ENCODE measurements at places on chromosomes 5 and 9.

GRCh38 chr5:130189961-130190360 lies 285.7 kb downstream of the CHSY3 start:
- no peak for DNase-seq

- DNase-seq: peak; percentile 62
Observed at GRCh38 chr5:120463991-120464626, at the start of gene PRR16. Gene PRR16, plus strand, starts transcription at chr5:120464300.

GRCh38 chr9:123604861-123605260 lies 248.9 kb downstream of the CRB2 start:
- DNase-seq: no peak

DNA sequence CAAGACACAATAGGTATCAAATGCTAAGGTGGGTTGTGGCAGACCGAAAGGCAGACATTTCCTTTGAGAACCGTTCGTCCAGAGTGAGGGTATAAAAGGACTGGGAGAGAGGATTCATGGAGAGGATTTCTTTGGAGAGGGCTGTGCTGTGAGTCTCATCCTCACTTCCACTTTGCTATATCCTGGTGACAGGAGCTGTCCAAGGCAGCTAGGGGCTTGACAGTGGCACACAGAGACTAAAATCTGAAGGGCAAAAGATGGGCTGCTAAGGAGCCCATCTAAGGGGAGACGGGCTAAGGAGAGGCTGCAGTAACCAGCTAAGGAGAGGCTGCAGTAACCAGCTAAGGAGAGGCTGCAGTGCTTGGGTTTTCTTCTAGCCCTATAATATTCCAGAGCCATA lies 214.0 kb upstream of the ADRA1B start:
- DNase-seq: no peak

- DNase-seq: no peak
Observed at GRCh38 chr5:111856876-111857466, 100.0 kb upstream of the NREP start.

DNA sequence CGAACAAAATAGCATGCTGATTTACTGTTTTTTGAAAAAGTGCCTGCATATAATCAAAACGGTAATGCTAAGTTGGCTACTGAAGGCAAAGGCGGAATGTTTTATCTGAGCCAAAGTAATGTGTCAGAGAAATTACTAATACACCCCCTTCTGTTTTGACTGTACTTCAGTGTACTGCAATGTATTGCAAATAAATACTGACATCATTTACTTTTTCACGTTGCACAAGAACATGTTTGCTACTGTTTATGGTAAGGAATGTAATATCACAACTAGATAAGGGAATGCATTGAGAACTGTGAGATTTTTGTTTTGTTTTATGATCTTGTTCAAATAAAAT lies 813 bp upstream of the AGTPBP1 start:
- no peak for DNase-seq

DNA sequence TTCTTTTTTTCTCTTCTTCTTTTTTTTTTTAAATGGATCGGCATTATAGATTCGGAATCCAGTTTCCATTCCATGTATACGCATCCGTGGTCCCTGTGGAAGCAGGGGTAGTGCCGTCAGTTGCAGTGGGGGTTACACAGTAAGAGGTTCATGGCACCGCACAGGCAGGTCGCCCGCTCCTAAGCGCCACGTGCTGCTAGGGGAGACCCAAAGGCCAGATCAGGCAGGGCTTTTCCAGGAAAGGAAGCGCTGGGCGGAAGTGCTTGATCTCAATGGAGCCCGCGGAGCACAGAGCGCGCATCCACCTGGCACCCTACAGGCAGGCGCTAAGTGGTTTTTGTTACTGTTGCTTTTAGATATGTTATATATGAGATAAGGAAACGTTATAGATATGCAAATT lies 174.8 kb upstream of the OR13F1 start:
- no peak for DNase-seq

DNA sequence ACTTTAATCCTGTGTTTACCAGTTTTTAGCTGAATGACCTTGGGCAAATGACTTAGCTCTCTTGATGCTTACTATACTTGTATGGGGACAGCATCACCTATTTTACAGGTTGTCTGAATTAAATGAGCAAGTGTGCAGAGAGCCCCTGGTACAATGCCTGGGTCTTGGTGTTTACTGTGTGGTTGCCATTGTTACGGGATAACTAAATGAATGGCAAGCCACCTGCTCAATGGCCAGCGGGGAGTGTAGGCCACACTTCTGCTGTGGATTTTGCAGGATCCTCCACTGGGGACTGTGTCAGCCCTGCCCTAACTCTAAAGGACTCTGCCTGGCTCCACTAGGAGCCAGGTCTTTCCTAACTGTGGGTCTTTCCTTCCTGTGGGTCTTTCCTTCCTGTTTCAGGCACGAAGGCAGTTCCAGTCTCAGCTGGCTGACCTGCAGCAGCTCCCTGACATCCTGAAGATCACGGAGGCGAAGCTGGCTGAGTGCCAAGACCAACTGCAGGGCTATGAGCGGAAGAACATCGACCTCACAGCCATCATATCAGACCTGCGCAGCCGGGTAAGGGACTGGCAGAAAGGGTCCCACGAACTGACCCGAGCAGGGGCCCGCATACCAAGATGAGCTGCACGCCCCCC lies 10.3 kb upstream of the GLE1 start:
- peak; percentile 38 for DNase-seq

GRCh38 chr5:148659641-148660345 lies 5.5 kb upstream of the HTR4 start:
- DNase-seq: no peak

GRCh38 chr5:174694611-174695010 lies 29.8 kb upstream of the MSX2 start:
- no peak for DNase-seq

DNA sequence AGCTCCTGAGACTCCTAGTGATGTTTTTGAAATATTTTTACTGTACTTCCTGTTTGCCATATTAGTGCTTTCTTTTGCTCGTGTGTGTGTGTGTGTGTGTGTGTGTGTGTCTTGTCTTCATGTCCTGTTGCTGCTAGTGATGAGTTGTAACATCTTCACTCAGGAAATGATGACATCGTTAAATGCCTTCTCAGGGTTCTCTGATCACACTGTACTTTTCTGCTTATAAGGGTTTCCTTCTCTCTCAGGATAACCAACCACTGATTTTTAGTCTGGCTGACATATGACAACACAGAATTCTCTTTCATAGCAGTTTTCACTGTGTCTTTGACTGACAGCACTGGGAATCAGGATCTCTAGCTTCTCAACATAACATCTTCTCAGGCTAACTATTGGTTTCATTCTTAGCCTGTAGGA lies 16.1 kb downstream of the SV2C start:
- no peak for DNase-seq

DNA sequence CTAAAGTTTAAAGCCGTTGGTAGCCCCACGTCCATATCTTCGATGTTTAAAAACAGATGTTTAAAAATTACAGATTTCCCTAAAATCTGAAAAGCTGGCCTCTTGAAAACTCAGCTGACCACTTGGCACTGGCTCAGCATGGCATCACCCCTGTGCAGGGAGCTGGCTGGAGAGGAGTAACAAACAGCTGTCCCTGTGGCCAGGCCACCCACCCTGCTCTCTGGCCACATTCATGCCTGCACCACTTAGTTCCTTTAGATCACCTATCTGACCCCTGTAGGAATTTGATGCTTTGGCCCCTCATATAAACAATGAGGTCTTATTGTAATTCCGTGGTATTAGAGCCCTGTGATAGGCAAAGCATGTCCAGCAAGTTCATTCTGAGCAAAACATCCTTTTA lies 107.5 kb downstream of the FRMD3 start:
- DNase-seq: no peak

GRCh38 chr5:50822046-50822445 lies 155.6 kb downstream of the PARP8 start:
- DNase-seq: no peak

- DNase-seq: peak; percentile 20
Observed at GRCh38 chr5:139105621-139106071, 92.5 kb downstream of the SIL1 start.

- no peak for DNase-seq
Observed at GRCh38 chr9:127018935-127019334, 103.5 kb downstream of the ANGPTL2 start.

GRCh38 chr9:120040896-120041295 lies 539.1 kb downstream of the CDK5RAP2 start:
- DNase-seq: no peak

DNA sequence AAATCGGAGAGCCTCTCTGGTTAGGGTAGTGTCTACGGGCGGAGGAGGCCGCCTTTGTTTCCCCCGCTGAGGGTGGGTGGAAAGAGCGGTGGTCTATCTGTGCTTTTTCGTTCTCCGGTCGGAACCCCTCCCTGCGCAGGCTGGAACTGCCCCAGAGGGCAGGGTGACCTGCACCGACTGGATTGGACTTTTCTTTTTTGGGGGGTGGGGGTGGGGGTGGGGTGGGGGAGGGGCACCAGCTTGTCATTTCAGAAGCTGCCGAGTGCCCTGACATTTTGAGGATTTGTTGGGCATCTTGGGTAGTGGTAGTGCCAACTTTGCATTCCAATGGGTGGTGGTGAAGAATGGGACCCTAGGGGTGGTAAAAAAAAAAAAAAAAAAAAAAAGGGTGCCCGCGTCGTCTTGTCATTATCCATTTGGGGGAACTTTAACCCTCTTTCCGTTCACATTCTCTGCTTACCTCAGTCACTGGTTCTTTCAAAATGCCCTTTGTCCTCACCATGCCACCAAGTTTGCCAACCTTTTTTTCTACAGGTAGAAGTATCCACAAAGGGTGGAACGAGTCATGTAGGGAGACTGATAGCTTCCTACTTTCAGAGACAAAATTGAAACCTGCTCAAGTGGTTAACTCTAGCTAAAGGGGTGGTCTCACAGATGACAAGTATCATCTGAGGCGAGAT lies 1.3 kb downstream of the UBE2R2 start:
- peak; percentile 42 for DNase-seq

- no peak for DNase-seq
Observed at GRCh38 chr5:119031011-119031886, 39.6 kb upstream of the DMXL1 start.

GRCh38 chr5:139295346-139296057 lies 2.0 kb downstream of the MATR3 start:
- no peak for DNase-seq

DNA sequence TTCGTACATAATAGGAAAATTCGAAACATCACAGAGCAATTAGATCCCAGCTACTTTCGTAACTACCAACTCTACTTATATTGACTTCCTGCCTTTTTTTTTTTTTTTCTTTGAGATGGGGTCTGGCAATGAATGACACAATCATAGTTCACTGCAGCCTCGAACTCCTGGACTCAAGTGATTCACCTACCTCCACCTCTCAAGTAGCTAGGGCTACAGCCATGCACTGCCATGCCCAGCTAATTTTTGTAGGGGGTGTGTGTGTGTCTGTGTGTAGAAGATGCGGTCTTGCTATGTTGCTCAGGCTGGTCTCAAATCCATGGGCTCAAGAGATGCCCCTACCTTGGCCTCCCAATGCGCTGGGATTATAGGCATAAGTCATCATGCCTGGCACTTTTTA lies 5.8 kb upstream of the PAIP2 start:
- DNase-seq: no peak

- no peak for DNase-seq
Observed at GRCh38 chr5:60018091-60018490, 124.6 kb upstream of the PDE4D start.

GRCh38 chr9:92098638-92099037 lies 16.6 kb downstream of the SPTLC1 start:
- no peak for DNase-seq

DNA sequence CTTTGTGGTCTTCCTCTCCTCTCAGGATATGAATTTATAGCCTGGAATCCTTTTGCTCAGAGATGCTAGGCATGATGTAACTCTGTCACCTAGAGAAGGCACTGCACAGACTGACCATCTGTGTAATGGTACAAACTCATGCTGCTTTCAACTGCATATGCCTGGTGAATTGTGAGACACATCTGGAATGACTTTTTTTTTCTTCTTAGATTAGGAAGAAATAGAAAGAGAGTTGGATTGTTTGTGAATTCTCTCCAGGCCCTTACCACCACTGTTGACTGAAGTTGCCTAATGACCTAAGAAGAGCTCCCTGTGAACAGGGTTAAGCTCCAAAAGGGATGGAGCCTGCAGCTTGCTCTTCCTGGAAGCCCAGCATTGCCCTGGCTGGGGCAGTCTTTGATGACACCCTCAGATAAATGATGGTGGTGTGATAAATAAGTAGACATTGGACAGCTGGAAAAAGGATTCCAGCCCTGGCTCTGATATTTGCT lies 47.8 kb upstream of the TRIM32 start:
- no peak for DNase-seq

DNA sequence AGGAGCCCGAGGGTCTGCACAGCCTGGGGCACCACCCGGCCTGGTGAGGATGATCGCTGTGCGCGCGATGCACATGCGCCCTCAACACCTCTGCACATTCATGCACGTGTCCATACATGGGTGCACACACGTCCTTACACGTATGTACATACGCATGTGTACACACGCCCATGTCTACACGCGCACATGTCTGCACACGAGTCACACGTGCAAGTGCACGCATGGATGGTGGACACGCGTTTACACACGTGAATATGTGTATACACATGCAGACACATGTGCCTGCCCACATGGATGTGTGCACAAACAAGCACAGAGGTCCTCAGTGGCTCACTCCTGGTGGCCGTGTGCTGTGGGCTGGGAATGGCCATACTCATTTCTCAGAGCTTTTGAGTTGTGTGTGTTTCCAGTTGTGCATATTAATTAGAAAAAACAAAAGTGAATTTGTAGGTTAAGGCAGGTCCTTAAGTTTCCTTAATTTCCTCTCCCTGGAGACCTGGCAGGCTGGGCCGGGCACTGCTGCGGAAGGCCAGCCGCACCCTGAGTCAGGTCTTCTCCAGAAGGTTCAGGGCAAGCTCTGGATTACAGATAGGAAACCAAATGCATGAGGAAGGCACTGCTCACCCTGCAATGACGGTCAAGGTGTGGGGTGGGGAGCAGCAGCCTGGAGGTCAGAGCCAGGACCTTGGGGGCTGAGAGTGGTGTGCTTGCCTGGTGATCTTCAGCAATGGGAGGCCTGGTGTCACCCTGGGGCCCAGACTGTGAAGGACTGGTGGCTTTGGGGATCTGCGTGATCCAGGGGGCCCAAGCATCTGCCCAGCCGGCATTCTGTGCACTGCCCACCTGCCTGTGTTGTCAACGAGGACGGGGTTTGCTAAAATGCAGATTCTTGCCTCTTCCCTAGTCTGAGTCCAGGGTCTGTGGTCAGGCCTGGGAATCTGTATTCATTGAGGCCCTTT lies 1.3 kb upstream of the RNU6ATAC start:
- peak; percentile 46 for DNase-seq

DNA sequence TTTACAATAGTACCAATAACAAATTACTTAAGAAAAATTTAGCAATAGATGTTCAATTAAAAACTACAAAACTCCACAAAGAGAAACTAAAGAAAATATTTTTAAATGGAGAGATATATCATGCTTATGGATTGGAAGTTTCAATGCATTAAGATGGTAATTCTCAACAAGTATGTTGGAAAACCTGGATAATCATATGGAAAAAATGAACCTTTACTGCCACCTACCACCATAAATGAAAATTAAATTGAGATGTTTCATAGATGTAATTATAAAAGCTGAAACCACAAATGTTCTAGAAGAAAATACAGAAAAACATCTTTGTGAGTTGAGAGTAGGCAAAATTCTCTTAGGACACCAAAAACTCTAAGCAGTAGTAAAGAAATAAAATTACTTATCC lies 121.7 kb downstream of the ANKRD18B start:
- no peak for DNase-seq
